Osteocyte (in vitro differentiated cells): ENCODE measurements at places on chromosomes 6 and 20. TPM values are rescaled to one million over a fixed set of nuclear protein-coding genes. Genes with fewer than 3 reads are reported as not detected.

Gene IRF4
- total RNA-seq = not detected in 2 replicates

Gene CUTA
- 302 and 325 TPM in 2 replicates for total RNA-seq

Gene RSPO4
- not detected in 2 replicates for total RNA-seq

Gene MYO6
- total RNA-seq = 61.6 and 62.6 TPM in 2 replicates

Gene SLC22A16
- not detected in 2 replicates for total RNA-seq

Gene RPS6KA2
- total RNA-seq = 89.9 and 102 TPM in 2 replicates

Gene TNFRSF6B
- total RNA-seq = 0.84 and 2.3 TPM in 2 replicates

Gene TPD52L1
- 7.2 and 9.9 TPM in 2 replicates for total RNA-seq

Gene ULBP2
- 2.1 and 2.9 TPM in 2 replicates for total RNA-seq

Gene NMBR
- total RNA-seq = not detected in 2 replicates

Gene FOXO3
- 60.3 and 62.9 TPM in 2 replicates for total RNA-seq
